AG09309 (cell line): ENCODE measurements at places on chromosomes 12 and 14.

GRCh38 chr12:38159092-38159551, 157.5 kb upstream of the ALG10B start:
- DNase-seq: no peak

GRCh38 chr12:56129206-56129941, 1.3 kb downstream of the ESYT1 start:
- no peak for DNase-seq

GRCh38 chr12:81644503-81644902, 114.6 kb downstream of the PPFIA2 start:
- no peak for DNase-seq

GRCh38 chr14:42224053-42224888, 617.6 kb downstream of the LRFN5 start:
- no peak for DNase-seq

GRCh38 chr14:71610797-71611196, 321.4 kb upstream of the RGS6 start:
- no peak for DNase-seq

DNA sequence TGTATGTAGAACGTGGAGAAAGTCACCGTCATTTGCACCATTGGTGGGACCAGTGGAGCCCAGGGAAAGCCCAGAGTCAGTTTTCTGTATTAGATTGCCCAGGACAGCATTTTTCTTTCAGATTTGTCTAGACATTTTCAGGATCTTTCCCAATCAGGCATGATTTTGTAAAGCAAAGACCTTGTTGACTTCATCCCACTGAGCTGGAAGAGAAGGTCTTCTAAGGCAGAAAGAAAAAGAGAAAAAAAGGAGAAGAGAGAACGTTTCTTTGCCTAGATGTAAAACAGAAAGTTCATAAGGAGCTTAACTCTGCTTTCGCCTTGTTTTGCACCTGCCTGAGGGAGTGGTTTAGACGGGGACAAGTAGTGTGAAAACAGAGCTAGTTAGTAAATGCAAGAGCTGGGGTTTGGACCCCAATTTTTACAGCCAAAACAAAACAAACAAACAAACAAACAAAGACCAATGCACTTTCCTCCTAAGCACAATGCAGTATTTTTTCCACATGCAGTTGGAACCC, 273.1 kb downstream of the ZFP36L1 start:
- DNase-seq: no peak

DNA sequence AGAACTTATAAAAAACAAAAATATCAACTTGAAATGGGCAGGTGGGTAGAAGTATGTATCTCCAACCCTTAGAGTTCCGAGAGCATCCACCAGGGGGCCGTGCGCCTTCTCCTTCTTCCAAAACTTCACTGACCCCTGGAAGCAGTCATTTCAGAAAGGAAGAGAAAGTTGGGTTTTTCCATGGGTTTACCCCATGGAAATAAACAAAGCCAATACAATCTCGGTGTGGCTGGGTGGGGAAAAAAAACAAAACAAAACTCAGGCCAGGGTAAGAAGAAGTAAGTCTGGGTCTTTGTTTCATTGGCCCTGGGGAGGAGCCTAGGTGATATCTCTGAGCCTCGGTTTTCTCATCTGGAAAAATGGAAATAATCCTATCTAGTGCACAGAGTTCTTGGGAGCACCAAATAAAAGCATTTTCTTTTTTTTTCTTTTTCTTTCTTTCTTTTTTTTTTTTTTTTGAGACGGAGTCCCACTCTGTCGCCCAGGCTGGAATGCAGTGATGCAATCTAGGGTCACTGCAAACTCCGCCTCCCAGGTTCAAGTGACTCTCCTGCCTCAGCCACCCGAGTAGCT, 33.6 kb upstream of the HNF1A start:
- no peak for DNase-seq

GRCh38 chr12:19245106-19245505, 115.6 kb downstream of the PLEKHA5 start:
- DNase-seq: no peak

DNA sequence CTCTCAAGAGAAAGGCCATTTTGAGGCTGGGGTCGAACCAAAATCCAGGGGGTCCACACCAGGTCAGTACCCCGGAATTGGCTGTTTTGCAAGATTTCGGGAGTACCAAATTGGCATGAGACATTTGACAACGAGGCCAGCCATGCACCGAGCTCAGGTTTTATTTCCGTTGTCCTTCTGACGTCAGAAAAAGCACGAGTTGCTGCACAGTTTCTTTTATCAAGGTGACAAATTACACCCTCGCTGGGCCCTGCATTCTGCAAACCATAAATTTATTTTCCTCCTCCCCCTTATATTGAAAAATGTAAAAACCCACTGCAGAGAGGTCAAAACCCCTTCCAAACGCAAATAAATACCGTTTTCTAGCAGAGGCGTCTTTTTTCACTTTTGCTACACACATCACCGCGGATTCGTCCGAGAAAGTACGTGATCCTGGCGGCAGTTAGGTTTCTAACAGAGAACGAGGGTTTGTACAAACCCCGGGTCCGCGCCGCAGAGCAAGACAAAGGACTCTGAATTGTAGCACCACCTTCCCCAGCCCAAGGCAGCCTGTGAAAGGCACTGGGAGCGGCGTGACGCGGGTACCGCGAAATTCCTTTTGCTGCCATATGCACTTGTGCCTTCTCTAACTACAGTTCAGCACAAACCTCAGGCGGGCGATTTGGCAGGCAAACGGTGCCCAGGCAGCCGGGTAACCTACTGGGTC, 1.8 kb downstream of the SLC38A1 start:
- DNase-seq: no peak

- DNase-seq: no peak
Measured at GRCh38 chr14:96011131-96011530, 28.0 kb upstream of the C14orf132 start.

GRCh38 chr14:39827901-39828655, 395.8 kb upstream of the FBXO33 start:
- DNase-seq: no peak
